RWPE2 (cell line): ENCODE measurements at places on chromosomes 7 and 10.

GRCh38 chr7:2100278-2101208 is 132.2 kb downstream of the MAD1L1 start:
- DNase-seq, result no peak

DNA sequence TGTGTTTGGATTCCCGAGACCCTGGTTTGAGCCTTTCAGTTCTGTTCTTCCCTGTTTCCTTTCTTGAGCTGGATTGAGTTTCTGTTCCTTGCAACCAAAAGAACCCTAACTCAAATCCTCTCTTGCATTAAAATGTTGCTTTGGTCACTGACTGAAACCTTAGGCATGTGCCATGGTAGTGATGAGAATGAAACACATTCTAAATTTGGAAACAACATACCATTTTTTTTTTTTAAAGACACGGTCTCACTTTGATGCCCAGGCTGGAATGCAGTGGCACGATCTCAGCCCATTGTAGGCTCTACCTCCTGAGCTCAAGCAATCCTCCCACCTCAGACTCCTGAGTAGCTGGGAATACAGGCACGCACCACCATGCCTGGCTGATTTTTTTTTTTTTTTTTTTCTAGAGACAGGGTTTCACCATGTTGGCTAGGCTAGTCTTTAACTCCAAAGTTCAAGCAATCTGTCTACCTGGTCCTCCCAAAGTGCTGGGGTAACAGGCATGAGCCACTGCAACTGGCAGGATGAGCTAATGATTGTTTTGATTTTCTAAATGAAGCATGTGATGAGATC is 8.4 kb downstream of the THAP5 start:
- no peak for DNase-seq

- peak; percentile 55 for DNase-seq
Observed at GRCh38 chr7:1693419-1693990, 23.4 kb downstream of the ELFN1 start.

DNA sequence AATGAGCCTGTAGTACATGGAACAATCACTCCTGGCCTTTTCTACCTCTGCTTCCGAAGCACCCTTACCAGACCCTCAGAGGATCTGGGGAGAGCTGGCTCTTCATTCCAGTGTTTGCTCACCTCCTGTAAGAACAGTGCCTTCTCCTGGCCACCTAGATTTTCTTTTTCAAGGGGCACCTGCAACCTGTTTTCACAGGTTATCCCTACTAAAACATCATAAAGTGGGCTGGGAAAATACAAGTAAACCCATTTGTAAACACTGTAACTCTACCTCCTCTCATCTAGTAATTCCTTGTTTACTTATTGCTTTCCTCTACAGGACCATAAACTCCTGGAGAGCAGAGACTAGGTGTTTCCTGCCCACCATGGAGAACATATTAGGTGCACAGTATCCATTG is 1.1 kb downstream of the PIK3AP1 start:
- DNase-seq, result no peak

- DNase-seq, result no peak
Observed at GRCh38 chr7:159328096-159328495, 183.4 kb upstream of the VIPR2 start.

DNA sequence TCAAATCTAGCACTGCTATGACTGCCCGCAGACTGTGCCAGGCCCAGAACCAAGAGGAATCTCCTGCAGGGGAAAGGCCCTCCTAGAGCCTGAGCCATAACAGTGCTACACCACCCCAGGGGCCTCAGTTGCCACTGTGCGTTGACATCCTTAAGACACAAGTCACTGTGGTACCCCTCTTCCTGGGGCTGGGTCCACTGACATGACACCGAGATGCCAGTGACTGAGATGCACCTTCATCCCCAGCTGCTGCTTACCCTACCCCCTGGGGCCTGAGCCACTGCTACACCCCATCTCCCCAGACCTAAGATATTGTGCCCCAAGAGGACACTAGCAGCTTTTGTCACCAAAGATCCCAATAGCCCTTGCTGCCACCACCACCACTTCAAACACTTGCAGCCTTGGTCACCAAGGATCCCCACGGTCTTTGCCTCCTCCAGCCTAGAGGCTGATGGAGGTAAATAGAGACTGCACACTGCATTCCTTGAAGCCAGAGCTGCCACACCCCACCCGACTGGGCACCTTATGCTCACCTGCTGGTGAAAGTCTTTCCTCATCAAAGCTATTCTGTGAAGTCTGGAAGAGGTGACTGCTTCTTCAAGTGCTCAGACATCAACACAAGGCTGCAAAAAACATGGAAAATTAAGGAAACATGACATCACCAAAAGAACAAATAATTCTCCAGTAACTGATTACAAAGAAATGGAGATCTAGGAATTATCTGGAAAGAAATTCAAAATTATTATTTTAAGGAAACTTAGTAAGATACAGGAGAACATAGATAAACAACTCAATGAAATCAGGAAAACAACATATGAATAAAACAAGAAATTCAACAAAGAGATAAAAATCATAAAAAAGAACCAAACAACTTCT is 40.4 kb upstream of the SHH start:
- no peak for DNase-seq

GRCh38 chr10:61847640-61848039 is 53.9 kb upstream of the ARID5B start:
- no peak for DNase-seq

GRCh38 chr10:111083222-111084095 is 6.6 kb downstream of the ADRA2A start:
- peak; percentile 28 for DNase-seq

- no peak for DNase-seq
Observed at GRCh38 chr7:141463986-141464385, 87.2 kb upstream of the AGK start.

GRCh38 chr7:134886353-134887057 is 99.8 kb upstream of the AGBL3 start:
- DNase-seq, result no peak

DNA sequence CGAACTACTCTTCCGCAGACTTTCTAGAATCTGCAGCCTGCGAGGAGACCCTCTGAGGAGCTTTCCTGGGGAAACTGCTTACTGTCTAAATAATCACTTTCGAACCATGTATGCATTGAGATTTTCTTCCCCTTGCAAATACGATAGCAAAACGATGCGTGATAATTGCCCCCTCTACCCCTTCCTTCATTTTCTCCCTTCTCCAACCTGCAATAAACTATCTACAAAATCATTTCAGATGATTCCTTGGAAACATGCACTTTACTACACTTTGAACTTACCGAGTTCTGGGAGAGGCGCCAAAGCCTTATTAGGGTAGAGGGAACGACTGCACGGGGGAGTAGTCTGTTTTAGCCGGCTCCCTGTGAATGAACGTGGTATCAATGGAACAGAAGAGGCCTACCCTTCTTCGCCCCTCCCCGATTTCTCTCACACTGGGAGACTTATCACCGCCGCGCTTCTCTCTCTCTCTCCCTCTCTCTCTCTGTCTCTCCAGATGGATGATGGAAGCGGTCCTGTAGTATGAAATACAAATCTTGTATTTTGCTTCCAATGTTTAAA is at the start of gene FGFBP3:
TSS of gene FGFBP3 (minus strand) at position 370 of the 561 bp plus-strand sequence. CDS start 517 bp downstream, outside the sequence.
- no peak for DNase-seq

DNA sequence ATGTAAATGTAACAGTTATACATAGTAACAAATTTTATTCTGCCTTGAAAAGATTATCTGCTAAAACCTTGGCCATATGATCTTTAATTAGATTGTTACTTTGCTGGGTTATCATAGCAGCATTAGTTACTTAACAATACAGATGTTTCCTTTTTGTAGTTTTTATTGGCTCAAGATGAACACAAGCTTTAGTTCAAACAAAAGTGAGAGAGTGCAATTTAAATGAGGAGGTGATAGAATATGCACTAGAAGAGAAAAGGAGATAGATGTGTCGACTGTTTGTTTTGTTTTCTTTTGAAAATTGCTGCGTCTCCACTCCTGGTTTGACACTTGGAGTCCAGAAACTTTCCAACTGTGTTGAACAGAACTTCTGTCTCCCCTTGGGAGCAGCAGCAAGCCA is 91.4 kb upstream of the CAV2 start:
- no peak for DNase-seq

- DNase-seq, result no peak
Observed at GRCh38 chr10:108452533-108452932, 1288.0 kb upstream of the SORCS1 start.

GRCh38 chr7:23469961-23470250 is 385 bp downstream of the IGF2BP3 start:
- no peak for DNase-seq

GRCh38 chr10:10860455-10860976 is 157.2 kb upstream of the CELF2 start:
- DNase-seq, result no peak

GRCh38 chr10:129622291-129622690 is 155.2 kb downstream of the MGMT start:
- no peak for DNase-seq

- peak; percentile 81 for DNase-seq
Observed at GRCh38 chr7:16989811-16990413, 108.1 kb upstream of the AGR3 start.

- DNase-seq, result no peak
Observed at GRCh38 chr7:75808106-75808505, 5.5 kb downstream of the CCL24 start.

DNA sequence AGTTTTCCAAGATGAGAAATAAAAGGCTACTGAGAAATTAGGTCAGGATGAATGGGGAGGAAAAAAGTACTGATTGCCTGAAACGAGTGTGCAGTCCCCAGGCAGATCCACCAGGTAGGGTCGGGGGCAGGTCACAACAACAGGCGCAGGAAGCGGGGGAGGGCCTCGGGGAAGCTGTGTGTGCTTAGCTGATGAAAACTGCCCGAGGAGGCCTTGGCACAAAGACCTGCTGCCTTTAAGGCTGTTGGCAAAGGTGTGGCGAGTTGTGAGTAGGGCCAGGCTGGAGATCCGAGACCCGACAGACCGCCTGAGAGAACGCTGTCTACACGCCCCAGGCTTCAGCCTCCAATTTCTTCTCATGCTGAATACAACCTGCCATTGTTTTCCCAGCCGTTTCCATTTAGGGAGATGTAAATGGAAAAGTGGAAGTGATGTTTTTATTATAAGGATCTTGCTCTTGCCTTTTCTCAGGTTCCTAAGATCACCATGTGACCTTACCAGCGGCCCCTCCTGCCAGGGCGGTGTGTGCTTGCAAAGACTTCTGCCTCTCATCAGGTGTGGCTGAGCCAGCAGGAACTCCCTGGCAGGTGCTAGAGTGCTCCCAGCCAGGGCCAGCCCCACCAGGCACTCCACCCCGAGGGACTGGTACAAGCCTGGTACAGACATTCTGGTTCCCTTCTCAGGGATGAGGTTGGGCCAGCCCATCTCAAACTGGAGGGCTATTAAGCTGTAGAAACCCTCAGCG is 60.8 kb downstream of the DLG5 start:
- no peak for DNase-seq

- no peak for DNase-seq
Observed at GRCh38 chr10:31884386-31884785, 44.2 kb downstream of the ARHGAP12 start.

- DNase-seq, result no peak
Observed at GRCh38 chr10:118626953-118627352, 31.5 kb upstream of the PRLHR start.

DNA sequence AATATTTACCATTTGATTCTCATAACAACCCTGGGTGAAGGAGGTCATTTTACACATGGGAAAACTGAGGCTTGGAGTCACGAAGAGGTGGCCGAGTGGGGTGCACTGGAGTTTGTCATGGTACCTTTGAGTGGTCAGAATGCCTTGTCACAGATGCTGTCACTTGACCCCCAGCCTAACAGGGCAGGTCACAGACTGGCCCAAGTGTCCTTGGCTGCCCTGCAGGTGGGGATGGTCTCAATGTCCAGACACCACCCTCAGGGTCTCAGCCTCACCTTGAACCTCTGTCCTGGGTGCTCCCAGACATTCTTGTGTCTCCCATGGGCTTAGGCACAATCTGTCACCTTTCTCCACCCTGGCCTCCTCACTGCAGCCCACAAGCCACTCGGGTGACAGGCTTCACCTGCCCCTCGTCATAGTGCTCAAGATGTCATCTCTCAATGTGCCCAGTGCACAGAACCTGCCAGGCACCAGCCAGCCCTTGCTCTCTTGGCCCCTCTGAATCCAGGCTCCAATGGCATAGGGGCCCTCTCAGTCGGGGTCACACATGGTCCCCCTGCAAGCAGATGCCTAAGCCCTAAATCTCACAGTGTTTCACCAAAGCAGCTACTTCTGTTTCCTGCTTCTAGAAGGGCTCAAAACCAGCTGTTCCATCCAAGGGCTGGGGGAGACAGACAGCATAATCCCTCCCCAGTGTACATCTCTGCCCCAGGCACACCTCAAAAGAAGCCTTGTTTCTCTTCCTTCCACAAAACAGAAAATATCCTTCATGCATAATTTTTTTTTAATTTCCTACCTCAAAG is 76.8 kb upstream of the NANOS1 start:
- no peak for DNase-seq

- DNase-seq, result no peak
Observed at GRCh38 chr10:122206471-122207065, 64.5 kb upstream of the BTBD16 start.

DNA sequence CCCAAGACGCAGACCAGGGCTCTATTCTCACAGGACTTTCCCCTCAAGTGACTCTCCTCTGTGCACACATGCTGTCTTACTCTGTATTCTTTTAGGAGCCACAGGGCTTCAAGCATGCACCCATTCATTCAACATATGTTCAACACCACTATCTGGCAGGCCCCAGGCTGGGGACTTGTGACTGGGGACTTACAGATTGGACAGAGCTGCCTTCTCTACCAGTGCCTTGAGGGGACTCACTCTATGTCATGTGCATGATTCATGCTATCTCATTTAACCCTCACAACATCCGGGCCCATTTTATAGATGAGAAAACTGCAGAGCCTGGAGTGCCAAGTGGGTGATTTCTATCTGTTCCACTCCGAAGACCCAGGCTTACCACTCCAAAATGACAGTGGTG is 34.3 kb downstream of the MYL10 start:
- DNase-seq, result peak; percentile 22

GRCh38 chr10:96287392-96288105 is 16.2 kb upstream of the BLNK start:
- DNase-seq, result no peak

- DNase-seq, result no peak
Observed at GRCh38 chr10:34555653-34556052, 259.4 kb downstream of the PARD3 start.

- no peak for DNase-seq
Observed at GRCh38 chr7:30162622-30163124, 27.9 kb downstream of the MTURN start.

- DNase-seq, result no peak
Observed at GRCh38 chr7:53603461-53603860, 568.0 kb downstream of the POM121L12 start.

- no peak for DNase-seq
Observed at GRCh38 chr10:57983281-57983791, 284.4 kb downstream of the IPMK start.

GRCh38 chr10:62058476-62058875 is 157.0 kb downstream of the ARID5B start:
- DNase-seq, result no peak

- DNase-seq, result no peak
Observed at GRCh38 chr10:112519133-112519761, 72.2 kb downstream of the VTI1A start.
